ENCODE measurements at places on chromosomes 11 and 22.

DNA sequence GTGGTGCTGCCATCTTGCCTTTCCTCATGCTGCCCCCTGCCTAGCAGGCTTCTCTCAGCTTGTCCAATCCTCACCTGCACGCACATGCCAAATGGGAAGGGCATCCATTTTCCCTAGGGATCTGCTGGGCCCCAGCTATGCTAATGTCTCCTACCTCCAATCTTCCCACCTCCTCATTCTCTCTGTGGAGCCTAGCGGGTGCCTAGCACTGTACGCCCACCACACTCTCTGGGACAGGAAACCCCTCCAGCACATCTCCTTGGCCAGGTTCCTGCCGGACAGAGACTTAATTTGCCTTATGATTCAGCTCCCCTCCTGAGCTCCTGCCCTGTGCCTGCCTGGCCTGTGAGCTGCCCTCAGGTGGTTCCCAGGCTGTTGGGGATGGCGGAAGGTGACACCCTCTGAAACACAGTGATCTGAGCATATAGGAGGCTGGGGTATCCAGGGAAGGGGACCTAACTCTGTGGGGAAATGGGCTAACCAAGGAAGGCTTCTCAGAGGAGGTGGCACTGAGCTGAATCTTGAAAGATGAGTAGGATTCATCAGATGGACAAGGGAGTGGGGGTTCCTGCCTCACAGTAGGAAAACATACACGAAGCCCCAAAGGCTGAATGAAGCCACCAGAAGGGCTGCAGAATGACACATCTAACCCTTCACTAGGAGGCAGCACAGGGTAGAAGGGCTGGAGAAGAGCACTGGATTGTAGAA, 79.2 kb upstream of the WNT11 start:
- no peak for DNase-seq

DNA sequence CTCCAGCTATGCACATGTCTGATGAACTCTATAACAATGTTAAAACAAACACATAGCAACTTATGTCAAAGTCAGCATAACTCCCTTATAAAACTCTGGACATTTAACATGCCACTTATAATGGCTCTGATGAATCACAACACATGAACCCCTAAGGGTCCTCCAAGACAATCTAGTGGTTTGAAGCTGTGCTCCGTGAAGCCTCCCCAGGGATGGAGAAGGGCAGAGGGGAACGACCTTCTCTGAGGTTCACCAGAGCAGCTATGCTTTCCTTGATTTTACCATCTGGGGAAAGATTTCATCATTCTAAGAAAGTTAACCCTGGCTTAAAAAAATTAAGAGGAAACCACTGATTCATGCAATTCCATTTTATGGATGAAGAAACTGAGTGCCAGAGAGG, 84.4 kb downstream of the MPPED2 start:
- no peak for DNase-seq

DNA sequence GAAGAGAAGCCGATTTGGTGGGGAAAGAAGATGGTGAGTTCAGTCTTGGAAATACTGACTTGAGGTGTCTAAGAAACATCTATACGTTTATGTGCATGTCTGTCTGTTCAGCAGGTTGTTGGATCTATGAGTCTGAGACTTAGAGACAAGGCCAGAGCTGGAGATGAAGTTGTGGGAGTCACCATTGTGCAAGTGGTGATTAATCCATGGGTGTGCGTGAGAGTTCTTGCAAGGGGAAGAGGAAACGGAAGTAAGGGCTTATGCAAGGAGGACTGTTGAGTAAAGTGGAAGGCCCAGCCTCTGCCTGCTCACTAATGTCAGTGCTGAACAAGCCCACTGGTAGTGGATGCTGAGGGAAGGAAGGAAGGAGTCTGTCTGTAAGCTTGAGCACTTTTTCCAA, 9.7 kb downstream of the TMEM45B start:
- no peak for DNase-seq

DNA sequence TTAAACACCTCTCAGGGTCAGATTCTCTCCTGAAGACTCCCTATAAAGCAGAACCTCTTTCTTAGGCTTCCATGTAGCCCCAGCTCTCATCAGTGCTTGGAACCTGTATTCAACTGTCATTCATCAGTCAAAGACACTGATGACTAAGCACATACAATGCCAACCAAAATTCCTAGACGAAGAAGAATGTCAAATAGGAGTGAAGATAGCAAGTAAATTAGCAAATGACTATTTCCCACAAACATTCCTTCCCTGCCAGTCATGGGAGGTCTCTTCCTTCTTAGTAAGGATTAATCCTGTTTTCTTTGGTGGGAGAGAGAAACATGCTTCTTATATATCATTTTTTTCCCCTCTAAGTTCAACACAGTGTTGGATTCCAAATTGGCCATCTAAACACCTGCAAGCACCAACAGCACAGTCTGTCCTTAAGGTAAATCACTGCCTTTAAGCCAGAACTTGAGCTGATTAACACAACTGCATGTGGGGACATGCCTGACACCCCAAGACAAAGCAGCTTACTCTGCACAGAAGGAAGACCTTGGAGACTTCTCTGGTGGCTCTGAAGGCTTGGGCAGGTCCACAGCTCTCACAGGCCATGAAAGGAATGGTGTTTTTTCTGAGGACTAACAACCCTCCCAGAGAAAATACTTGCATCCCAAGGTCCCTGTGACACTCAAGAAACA, 47.5 kb upstream of the ME3 start:
- no peak for DNase-seq

DNA sequence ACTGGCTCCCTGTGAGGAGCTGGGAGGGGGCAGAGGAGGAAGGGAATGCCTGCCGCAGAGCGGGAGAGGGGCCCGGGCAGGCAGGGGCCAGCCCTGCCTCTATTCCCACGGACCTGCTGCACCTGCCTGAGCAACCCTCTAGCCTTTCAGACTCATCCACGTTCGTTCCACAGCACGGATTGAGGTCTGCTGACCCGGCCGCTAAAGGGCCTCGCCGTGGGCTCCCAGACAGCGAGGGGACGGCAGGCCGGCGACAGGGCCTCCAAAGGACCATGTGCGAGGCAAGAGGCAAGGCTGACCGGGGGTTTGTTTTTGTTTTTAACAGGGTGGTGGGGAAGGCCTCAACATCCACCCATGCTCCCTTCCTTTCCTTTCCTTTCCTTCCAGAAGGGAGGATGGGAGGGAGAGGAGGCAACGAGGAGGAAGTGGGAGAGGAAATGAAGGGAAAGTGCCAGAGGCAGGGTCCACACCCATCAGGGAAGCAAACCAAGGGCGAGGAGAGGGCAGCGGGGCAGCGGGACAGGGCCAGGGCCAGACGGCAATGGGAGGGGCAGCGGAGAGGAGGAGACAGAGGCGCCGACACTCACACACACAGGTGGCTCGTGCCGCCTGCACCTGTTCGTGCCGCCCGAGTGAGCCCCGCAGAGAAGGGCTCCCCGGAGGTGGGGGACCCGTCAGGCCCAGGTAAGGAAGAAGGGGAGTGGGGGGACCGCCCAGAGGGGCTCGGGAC, 7.5 kb downstream of the LRFN4 start:
- no peak for DNase-seq

Measured in BE2C (cell line).